ENCODE measurements at places on chromosomes 5 and 9. TPM values are rescaled to one million over a fixed set of nuclear protein-coding genes. Genes with fewer than 3 reads are reported as not detected.

The PTGES gene
- total RNA-seq: 3.3 TPM

The ATP6V1G1 gene
- total RNA-seq: 223 TPM

DNA sequence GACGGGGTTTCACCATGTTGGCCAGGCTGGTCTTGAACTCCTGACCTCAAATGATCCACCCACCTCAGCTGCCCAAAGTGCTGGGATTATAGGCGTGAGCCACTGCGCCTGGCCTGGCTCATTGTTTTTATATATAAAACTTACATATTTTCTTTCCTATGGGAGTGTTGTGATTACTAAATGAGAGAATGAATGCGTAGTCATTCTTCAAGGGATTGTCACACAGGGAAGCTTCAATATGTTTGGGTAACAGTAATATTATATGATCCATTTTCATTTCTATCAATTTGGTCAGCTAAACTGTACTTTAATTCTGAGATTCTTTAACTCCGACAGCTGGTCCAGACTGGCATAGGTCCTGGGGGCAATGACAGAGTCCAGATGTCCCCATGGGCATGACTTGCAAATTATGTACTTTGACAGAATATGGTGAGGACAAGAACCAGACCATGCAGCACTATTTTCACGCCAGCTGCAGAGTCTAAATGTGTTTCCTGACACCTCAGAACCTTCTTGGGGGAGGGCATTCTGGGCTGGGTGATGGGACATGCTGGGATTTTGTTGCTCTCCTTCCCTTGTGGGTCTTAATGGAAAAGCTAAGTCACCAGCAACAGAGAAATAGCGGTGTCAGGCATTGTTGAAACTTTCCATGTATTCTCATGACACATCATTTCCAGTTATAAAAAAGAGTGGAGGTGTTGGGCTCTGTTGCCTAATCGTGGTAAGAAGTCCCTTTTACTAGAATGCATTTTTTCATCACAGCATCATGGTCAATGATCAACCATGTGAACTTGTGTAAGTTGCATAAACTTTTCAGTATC, 40.9 kb upstream of the TNC start:
- no peak for DNase-seq

DNA sequence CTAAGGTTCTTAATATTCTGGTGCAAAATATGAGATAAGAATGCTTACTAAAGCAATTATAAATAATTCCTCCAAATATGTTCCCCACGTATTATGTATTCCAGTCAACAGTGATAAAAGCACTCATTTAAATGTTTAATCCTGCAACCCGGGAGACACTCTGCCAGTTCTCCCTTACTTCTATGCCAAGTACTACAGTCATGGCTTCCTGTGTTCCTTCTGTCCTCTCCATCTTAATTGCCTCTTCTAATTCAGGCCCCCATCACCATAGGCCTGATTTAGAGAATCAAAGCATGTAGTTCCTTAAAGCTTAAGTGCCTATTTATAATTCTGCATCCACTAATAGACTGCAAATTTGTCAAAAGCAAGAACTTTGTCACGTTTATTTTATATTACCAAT, 474.8 kb downstream of the SEMA5A start:
- no peak for DNase-seq

The SYNPO gene
- 9.0 TPM for total RNA-seq

- no peak for DNase-seq
Measured at GRCh38 chr5:45162974-45163373, 354.2 kb downstream of the MRPS30 start.

- no peak for DNase-seq
Measured at GRCh38 chr5:52269859-52270258, 517.9 kb upstream of the ITGA1 start.

The RNF180 gene
- total RNA-seq: 0.48 TPM

GRCh38 chr9:75105841-75106240, 17.5 kb downstream of the OSTF1 start:
- DNase-seq: no peak

GRCh38 chr5:5014586-5015235, 125.4 kb upstream of the ADAMTS16 start:
- peak; percentile 67 for DNase-seq

DNA sequence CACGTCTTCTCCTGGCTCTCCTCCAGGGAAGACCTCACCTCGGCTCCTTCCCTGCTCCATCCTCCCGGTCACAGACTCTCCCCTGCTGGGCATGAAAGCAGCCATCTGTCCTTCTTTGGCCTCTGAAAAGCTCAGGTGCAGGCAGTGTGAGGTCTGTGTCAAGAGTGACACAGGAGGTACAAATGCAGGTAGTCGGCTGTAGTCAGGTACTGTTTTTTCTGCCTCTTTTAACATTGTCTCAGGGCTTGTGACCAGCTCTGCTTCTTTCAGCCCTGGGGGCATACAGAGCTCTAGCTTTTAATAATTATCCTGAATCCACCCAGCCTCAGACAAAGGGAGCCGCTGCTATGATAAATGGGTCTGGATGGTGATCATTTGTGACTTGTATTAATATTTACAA, 46.4 kb downstream of the C5orf15 start:
- DNase-seq: no peak

The CCNJL gene
- 10.5 TPM for total RNA-seq

DNA sequence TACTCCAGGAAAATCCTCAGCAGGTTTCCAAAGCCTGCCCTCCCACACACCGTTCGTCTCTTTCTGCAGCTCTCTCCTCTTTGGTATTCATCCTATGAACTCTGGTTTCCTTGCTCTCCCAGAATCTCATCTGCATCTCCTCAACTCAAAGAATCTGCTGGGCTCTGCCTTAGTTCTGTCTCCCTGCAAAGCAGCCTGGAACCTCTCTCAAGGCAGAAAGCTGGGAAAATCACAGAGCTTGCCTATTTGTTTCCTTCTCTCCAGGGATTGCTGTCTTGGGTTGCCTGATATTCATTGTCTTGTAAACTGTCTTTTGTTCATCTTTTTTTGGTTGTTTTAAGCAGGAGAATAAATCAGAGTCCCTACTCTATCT, 5.3 kb upstream of the ERAP2 start:
- no peak for DNase-seq

DNA sequence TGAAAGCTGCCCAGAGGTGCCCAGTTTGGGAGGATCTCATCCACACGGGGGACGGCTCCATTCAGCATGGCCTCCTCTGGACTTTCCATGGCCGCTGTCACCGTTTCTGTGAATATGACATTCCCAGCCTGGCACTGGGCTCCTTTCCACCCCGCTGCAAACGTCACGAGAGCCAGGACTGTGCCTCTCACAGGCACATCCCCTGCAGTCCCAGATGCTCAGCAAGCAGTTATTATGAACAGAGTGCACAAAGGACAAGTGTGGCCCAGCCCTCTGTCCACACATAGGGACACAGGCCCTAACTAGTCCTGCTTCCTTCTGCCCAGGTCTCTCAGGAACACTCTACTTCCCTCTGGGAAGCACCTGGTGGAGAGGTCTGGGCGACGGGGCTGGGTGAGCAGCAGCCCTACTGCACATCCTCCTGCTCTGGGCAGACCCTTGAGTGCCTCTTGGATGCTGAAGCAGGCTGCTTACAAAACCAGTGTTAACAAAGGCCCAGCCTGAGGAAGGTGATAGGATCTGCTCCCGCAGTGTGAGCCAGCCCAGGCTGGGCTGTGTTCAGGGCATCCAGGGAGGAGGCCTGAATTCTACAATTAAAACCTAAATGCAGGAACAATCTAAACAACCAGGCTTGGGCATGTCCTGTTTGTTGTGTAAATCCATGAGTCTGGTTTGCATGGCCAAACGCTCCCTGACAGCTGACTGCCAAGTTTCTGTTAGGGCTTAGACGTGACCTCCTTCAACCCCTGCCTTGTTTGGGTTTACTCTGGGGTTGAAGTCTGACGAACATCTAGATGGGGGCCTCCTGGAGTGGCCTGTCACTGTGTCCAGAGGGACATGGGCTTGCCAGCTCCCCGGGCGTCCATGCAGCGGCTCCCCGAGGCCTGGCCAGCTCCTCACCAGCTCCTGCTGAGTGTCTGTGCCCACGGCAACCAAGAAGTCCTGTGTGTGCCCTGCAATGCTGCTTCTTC, 269.8 kb downstream of the GADD45G start:
- no peak for DNase-seq

DNA sequence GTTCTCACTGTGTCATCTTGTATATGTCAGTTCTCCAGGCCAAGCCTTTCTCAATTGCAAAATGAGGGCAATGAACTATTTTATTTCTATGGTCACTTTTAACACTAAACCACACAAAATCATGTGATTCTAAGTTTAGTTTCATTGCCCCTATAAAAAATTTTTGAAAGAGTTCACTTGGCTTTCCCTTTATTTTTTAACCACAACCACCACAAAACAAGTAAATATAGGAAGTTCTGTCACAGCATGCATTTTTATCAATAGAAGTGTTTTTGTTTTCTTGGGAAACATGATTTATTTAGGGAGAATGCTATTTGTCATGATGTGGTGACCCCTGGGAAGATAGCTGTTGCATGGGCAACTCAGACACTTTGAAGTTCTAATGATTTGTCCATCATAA, 169.1 kb downstream of the CSNK1G3 start:
- no peak for DNase-seq

DNA sequence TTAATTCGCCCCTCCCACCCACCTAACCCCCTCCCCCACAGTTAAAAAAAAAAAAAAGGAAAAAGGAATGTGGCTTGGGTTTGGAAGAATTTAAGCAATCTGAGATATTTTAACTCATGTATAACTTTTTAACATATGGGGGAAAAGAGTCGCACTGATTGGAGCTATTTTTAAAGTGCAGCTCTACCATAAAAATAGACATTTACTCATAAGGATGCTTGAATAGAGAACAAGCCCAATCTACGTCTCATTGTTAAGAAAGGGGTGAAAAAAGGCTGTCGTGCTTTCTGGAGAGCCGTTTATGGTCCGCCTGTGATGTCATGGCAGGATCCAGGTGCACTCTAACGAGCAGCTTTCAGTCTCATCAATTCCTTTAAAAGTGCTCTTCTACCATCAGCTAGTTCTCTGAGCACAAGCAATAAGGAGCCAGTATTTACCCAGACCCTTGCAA, 142.4 kb downstream of the ELAVL2 start:
- DNase-seq: no peak

The CER1 gene
- total RNA-seq: not detected

GRCh38 chr5:177446200-177447065, at the start of gene PRR7:
Gene PRR7 (plus strand): TSS chr5:177446814. CDS start chr5:177455068, 8,254 bp downstream.
- peak; percentile 60 for DNase-seq

The OR1L4 gene
- not detected for total RNA-seq

The DENND4C gene
- 40.0 TPM for total RNA-seq

The FOXI1 gene
- not detected for total RNA-seq

The DAPK1 gene
- 17.7 TPM for total RNA-seq

DNA sequence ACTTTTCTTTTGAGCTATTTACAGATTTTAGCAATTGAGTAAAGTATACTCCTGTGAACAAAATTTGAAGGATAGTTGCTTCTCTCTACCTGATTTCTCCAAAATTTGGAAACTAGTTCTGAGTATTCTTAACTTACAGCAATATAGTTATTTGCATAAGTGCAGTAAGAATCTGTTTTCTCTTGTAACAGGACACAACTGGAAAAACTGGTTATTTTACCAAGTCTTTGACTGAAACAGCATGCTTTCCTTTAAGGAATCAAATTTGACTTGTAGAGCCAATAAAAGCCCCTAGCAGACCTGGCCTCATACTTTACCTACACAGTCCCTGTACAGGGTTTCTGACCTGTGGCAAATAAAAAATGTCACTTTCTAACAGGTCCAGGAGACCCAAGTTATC, 301.9 kb upstream of the POU5F2 start:
- no peak for DNase-seq

DNA sequence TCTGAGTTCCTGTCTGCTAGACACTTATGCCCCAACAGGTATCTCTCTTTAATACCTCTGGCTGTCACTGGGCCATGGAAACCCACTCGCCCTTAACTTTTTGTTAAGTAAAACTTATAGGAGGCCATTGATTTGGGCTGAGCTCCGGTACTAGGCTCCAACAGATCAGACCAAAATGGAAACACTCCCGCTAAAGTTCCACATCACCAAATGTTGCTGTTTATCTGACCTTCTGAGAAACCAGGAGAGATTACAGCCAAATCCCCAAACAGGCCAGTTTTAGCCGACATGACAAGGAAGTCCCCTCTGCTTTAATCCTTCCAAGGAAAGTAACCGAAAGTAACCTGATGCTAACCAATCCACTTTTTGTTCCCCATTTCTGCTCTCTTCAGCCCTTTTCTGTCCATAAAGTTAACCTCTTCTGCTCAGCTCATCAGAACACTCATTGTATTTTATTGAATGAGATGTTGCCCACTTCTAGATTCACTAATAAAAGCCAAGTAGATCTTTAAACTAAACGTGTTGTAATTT, 115.2 kb upstream of the LHFPL2 start:
- DNase-seq: no peak

DNA sequence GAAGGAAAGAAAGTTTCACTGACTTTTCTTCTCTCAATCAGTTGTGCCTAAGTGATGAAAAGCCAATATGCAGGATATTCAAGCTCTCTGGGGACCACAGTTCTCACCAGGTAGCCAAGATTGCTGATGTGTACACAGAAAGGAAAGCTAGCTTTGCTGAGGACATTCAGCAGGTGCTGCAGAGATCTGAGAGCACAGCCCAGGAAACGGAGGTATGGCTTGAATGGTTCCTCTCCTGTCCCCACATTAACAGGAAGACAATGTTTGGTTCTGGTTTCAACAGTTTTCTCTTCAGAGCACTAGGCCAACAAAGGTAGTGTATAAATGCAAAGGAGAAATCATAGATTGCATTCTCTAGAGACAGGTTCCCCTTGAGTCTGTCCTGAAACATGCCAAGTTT, 69.6 kb downstream of the PTPDC1 start:
- DNase-seq: no peak

The NR4A3 gene
- total RNA-seq: 0.02 TPM

GRCh38 chr5:66621736-66622135, 25.5 kb downstream of the MAST4 start:
- DNase-seq: no peak

DNA sequence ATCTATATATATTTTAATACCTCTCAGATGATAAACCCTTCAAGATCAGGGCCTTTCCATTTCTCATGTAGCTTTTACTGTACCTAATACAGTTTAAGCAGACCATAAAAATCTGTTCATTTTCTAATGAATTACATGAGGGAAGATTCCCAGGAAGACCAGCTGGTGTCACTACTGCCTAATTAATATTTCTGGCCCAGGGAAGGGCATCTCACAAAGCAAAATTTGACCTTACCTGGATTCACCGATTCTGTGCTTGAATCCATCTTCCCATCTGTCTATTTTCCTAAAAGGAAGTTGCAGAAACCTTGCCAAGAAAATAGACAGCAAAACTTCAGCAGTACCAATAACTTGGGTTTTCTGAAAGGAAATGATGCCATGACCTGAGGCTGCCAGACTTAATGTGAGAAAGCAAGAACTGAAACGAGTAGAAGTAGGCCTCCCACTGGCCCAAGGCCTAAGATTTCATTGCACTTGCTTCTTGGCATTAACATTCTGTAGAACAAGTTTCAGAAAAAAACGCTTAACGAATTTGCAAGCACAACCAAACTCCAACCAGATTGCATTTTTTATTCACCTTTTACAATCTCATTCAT, 83.0 kb upstream of the GLIS3 start:
- DNase-seq: peak; percentile 10

GRCh38 chr5:76807296-76807695, 11.5 kb upstream of the F2RL1 start:
- peak; percentile 86 for DNase-seq
